GM19239 (cell line): ENCODE measurements at places on chromosomes 12 and 14.

DNA sequence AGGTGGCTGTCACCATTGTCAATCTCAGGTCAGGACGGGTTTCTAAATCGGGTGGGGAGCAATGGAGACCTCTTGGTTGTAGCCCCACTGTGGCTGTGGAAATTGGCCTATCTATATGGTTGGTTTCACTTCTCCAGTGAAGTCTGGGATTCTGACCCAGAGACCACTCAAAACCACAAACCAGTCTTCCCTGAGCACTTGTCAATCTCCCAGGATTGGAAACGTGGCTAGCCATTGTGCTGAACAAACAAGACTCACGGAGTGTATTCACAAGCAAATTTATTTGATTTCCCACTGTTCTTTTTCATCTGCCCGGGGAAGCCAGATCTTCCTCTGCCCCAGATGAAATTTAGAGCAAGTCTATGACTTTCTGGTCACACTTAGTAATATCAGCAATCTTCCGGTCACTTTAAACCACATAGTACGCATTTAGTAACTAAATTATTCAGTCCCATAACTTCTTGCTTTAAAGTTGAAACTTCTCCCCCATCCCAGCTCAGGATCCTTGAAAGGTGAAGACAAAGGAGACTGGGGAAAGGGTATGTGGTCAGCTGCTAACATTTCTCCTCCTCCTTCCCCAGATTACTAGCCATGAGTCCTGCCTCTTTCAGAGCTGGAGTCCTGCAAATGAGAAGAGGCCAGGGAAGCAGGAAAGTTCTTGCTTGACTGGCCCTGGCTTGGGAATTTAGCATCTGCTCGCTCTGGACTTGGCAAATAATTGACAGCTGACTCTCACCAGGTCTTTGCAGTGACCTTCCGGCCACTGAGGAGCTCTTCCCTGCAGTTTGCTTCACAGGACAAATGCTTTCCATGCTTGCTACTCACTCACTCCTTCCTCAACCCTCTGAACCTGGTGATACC is 123.2 kb upstream of the MAX start:
- DNase-seq, result no peak

DNA sequence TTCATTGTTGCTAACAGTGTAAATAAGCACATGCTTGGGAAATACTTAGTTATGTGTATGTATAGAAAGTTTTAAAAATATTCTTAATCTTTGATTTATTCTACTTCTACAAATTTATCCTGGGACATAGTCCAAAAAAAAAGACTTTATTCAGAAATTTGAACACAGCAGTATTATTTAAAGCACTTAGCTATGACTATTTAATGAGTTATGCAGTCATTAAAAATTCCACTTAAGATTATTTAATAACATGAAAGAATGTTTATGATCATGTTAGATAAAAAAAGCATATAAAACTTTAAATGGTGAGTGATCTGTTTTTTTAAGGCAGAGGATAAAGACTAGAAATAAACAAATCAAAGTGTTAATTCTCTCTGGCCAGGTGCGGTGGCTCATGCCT is 78.3 kb downstream of the BAZ1A start:
- DNase-seq, result no peak

- DNase-seq, result no peak
Observed at GRCh38 chr12:112807452-112807851, 15.9 kb downstream of the RPH3A start.

GRCh38 chr12:11961686-11962085 is 109.1 kb upstream of the BCL2L14 start:
- DNase-seq, result no peak

- peak; percentile 97 for DNase-seq
Observed at GRCh38 chr14:73713803-73714655, at the start of gene PNMA1. TSS of gene PNMA1 (minus strand) at chr14:73714384. CDS start at chr14:73713639, 745 bp downstream.

- no peak for DNase-seq
Observed at GRCh38 chr12:5447320-5447719, 15.4 kb downstream of the NTF3 start.

DNA sequence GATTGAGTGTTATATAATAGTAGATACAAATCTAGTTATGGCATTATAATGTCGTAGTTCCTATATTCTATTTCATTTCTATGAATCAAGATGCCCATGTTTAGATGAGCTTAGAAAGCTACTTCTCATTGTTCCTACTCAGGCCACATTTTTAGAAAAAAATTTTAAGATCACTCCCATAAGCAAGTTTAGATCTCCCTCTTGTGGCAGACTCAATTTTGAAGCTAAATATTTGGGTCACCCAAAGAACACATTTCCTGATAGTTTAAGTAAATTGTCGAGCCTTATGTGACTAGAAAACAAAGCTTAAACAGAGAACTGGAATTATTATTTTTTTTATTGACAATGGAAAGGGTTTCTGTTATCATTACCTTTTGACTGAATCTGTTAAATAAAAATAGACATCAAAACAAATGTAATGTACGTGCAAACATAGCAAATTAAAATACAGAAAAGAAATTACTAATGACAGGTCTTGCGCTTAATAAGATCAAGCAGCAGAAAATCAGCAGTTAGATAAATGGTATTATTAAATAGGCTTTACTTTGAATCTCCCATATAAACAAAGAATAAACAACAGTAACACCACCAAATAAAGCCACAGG is 180.2 kb downstream of the ACSS3 start:
- no peak for DNase-seq

DNA sequence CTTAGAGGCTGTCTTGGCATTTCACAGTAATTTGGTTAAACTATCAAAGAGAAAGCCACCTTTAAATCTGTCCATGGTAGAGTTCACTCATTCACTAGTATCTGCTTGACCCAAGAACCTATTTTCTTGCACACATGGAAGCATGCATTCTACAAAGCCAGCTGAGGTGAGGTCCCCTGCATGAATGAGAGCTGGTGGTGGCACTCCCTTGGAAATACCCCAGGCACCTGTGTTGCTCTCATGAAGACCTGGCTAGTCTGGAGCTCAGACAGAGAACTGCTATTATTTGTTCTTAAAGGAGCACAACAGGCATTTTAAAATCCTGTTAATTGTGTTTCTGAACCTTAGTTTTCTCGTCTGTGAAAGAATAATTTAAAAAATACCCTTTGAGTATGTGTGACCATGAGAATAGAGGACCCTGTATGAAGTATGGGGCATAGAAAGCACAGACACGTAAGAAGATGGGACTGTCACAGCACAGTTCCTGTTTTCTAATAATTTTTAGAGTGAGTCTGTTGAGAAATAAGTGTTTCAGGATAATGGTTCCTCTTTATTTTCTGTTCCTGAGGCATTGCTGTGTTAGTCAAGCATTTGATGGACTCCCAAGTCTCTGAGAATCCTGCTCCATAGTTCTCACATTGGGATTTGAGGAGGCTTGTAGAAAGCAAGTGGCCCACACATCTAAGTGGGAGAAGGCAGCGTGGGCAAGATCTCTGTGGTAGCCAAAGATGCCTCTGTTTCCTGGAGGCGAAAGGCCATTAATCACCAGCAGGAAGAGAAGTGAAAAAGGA is 10.9 kb downstream of the RGS6 start:
- DNase-seq, result no peak

DNA sequence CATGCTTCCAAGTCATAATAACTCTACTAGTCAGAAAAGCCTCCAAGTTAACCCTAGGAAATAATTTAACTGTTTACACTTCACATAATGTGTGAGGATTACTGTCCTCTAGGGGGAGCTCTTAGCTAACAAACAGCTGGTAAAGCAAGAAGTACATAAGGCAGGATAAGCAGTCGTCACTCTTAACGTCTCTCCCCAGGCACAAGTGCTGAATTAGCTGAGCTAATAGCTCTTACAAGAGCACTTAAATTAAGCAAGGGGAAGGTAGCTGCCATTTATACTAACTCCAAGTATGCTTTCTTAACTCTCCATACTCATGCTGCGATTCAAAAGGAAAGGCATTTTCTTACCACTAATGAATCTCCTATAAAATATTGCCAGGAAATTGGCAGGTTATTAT is 79.3 kb upstream of the TSPAN11 start:
- DNase-seq, result no peak

GRCh38 chr12:4958697-4959375 is 49.1 kb downstream of the KCNA1 start:
- no peak for DNase-seq

DNA sequence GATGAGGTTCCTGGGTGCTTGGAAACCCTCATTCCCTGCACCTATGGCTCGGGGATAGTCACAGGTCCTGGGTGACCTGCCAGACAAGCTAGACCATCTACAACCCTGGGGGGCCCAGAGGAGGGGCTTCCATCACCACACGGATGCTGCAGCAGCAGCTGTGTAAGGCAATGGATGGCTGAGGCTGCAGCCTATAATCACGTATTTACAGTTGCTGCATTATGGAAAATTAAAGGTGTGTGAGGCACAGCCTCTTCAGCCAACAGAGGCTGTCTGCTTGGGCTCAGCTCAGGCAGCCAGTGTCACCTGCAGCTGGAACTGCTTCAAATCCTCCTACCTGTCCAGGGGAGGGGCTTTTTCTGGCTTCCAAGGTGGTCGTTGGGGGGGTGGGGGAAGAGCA is 268.1 kb downstream of the CACNA1C start:
- no peak for DNase-seq

DNA sequence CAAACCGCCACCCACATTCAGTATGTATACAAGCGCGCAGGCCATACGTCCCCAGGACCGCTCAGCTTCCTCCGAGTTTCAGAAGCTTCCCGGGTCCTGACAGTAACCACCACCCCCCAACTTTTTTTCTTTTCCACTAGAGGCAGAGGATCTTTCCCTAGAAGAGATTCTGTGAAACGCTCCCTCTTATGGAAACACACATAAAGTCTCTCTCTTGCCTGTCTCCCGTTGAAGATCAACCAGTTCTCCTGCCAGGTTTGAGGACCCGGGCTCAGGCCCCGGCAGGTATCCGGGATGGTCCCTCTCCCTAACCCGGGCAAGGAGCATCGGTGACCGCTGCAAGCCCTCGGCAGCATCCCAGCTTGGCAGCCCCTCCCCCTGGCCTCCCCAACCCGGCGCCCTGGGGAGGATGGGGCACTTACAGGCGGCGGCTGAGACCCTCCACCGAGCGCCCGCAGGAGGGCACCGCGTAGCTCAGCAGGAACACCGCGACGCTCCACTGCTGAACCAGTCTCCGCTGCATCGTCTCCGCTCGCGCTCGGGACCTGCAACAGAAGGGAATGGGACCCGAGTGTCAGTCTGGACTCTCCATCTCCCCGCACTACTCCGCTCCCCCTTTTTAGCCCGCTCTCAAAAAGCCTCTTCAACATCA is 3.4 kb downstream of the PTHLH start:
- no peak for DNase-seq

GRCh38 chr12:114665411-114666260 is 18.3 kb downstream of the TBX3 start:
- no peak for DNase-seq

GRCh38 chr12:110088936-110089335 is 35.2 kb upstream of the IFT81 start:
- DNase-seq, result no peak

DNA sequence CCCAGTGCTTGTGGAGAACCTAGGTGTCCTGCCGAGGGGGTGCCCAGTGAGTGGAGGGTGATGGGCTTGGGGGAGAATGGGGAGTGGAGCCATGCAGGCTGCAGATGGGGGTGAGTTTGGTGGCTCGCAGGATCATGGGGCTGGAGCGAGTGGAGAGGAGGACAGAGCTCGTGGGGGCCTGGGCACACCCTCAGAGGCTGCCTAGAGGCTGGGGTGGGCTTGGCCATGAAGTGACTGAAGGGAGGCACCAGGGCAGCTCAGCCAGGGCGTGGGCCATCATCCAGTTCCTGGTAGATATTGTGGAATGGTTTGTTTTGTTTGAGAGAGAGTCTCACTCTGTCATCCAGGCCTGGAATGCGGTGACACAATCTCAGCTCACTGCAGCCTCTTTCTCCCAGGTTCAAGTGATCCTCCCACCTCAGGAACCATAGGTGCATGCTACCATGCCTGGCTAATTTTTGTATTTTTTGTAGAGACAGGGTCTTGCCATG is 43.4 kb upstream of the AMN start:
- no peak for DNase-seq

- DNase-seq, result no peak
Observed at GRCh38 chr12:14892726-14893505, 7.3 kb upstream of the MGP start.

- DNase-seq, result no peak
Observed at GRCh38 chr14:70192915-70193314, 4.2 kb upstream of the SLC8A3 start.

- DNase-seq, result no peak
Observed at GRCh38 chr14:94685166-94685581, 73.0 kb downstream of the SERPINA3 start.
